ENCODE measurements at places on chromosomes 7 and 10. TPM values are rescaled to one million over a fixed set of nuclear protein-coding genes. Genes with fewer than 3 reads are reported as not detected.

DNA sequence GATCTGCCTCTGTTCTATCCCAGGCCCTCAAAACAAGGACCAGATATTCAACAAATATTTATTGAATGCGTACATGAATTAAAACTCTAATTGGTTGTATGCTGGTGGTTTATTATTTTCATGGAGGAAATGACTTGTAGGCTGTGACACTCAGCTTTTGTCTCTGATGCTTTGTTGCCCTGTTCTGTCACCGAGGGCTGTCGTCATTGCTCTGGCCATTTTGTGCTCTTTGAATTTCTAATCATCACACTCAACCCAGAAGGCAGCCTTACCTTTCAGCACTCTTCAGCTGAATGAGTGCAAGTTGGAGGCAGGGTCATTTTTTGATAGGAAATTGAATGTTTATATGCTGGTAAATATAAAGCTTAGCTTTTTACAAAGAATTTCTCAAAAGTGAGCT is 14.5 kb downstream of the SRGN start:
- no peaks in the 10 kb centered on the region for H3K27me3 ChIP-seq
- no peak overlapping the region for H3K4me3 ChIP-seq
- H3K4me1 ChIP-seq, result no peaks in the 10 kb centered on the region
- H3K27ac ChIP-seq, result no peak overlapping the region
- no peak for DNase-seq

DNA sequence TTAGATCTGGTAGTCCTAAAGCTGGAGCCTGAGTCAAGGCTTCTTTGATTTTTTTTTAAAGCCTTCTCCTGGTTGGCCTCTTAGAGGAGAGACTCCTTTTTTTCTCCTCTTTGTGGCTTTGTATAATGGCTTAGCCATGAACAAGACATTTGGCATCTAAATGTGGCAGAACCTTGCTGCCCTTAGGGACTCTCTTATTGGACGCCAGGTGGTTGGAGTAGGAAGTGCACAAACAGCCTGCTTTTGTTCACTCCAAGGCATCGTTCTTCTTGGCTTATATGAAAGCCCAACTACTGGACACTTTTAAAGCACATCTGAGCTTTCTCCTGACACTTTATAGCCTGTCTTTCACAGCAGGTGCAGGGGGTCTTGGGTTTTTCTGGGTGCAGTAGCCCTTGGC is 25.0 kb downstream of the ZPBP start:
- no peak overlapping the region for H3K27ac ChIP-seq
- H3K36me3 ChIP-seq, result no peaks in the 10 kb centered on the region
- H3K4me1 ChIP-seq, result no peaks in the 10 kb centered on the region
- DNase-seq, result no peak

GRCh38 chr10:88408096-88408495 is 175.0 kb downstream of the RNLS start:
- H3K36me3 ChIP-seq, result no peaks in the 10 kb centered on the region
- H3K4me1 ChIP-seq, result no peaks in the 10 kb centered on the region
- no peak overlapping the region for H3K27ac ChIP-seq
- no peak for DNase-seq
- H3K27me3 ChIP-seq, result no peaks in the 10 kb centered on the region

DNA sequence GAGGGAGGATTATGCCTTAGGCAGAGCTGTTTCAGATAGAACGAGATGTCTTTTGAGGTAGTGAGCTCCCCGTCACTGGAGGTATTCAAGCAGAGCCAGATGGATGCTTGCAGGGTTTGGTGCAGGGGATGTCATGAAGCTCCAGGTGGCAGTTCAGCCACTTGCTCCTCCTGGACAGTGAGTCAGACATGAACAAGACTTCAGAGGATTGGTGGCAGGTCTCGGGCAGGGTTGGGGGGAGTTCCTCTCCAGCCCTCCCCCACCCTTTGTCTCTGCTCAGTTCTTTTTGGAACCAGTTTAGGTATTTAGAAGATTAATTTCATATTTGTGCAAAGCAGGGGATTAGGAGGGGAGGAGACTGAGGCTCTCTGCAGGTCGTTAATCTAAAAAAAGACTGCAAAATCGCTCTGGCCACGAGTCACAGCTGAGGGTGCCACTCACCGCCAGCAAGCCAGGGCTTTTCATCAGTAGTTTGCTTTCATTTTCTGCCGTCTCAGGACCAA is 21.5 kb upstream of the MYL10 start:
- no peaks in the 10 kb centered on the region for H3K27me3 ChIP-seq
- no peaks in the 10 kb centered on the region for H3K36me3 ChIP-seq
- no peak for DNase-seq
- no peak overlapping the region for H3K27ac ChIP-seq

DNA sequence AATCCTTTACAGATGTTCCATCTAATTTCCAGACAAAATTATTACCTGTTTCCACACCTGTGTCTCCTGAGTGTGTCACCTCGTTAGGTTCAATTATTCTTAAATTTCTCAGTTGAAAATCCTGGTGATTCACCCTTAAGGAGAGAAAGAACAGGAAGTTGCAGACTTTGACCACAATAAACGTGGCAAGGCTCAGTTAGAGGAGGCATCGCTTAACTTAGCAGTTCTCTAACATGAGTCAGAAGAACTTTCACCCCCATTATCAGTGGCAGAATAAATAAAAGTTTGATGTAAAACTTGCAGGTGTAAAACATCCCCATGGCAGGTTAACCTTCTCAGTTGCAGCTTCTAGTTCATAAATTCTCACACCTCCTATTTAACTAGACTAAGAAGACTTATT is 8.3 kb downstream of the XPNPEP1 start:
- H3K27ac ChIP-seq, result no peak overlapping the region
- peaks cover 12% of the 10 kb centered on the region for H3K4me1 ChIP-seq
- no peaks in the 10 kb centered on the region for H3K36me3 ChIP-seq
- H3K27me3 ChIP-seq, result no peaks in the 10 kb centered on the region

- no peak for DNase-seq
- H3K4me1 ChIP-seq, result no peaks in the 10 kb centered on the region
- H3K36me3 ChIP-seq, result no peaks in the 10 kb centered on the region
- H3K27ac ChIP-seq, result no peak overlapping the region
- H3K4me3 ChIP-seq, result no peak overlapping the region
These were observed 48.5 kb downstream of the PLCE1 start for GRCh38 chr10:94042001-94042833.

DNA sequence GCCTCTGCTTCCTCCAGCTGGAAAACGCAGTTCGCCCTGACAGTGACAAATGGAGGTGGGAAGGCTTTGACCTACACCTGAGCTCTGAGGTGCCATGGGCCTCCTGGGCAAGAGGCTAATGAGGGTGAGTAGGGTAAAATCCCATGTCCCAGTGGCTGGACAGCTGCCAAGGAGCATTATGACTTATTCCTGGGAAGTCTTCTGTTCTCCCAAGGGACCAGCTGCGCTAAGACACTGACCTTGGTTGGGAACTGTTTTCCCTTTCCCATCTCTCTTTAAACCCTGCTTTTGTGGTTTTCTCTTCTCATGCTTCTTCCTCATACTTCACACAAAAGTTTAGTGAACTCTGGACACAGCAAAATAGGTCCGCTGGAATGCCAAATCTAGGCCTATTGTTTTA is 72.6 kb downstream of the COPG2 start:
- H3K36me3 ChIP-seq, result no peaks in the 10 kb centered on the region
- H3K4me1 ChIP-seq, result no peaks in the 10 kb centered on the region
- H3K4me3 ChIP-seq, result no peak overlapping the region
- H3K27ac ChIP-seq, result no peak overlapping the region
- H3K27me3 ChIP-seq, result no peaks in the 10 kb centered on the region

DNA sequence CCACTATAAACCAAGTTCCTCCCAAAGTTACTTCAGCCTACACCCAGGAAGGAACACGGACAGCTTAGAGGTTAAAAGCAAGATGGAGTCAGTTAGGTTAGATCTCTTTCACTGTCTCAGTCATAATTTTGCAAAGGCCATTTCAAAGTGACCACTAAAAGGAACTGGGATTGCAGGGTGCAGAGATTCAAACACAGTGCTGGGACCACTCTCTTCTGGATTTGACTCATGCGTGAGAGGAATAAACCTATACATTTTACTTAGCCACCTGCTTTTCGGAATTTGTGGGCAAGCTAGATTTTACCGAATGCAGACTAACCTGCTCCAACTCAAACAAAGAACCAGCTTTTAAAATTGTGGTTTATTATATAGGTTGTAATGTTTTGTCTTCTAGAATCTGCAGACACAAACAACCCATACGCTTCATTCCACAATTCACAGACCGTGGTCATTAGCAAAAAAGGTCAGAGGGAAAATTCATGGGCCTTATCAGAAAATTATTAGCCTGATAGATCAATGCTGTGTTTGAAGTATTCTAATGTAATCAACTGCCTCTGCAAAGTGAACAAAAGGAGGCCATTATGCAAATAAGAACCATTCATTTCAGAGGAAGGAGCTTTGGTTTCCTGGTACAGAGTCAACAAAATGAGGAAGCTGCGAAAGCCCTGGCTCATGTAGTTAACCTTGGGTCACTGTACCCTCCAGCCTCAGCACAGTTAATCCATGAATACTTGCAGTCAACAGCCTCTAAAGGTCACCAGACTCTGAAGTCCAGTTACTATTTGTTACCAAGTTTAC is 342.7 kb upstream of the KLF6 start:
- no peak overlapping the region for H3K4me3 ChIP-seq
- no peaks in the 10 kb centered on the region for H3K36me3 ChIP-seq
- no peaks in the 10 kb centered on the region for H3K4me1 ChIP-seq
- no peaks in the 10 kb centered on the region for H3K27me3 ChIP-seq

DNA sequence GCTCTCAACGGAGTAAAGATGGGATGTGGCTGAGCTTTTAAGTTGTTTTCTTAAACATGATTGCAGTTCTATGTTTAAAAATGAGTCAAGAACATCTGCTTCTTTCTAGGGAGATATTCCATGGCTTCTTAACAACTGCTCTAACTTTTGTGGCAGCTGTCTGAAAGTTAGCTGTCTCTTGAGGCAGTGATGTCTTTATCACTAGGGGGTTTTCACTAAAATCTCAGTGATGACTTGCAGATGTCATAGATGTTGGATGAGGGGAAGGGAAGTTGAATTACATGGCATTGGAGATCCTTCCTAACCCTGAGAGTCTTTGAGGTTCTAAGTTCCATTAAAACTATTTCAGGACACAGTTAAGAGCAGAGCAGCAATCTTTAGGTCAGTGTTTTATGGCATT is 43.5 kb downstream of the PRKG1 start:
- no peaks in the 10 kb centered on the region for H3K27me3 ChIP-seq

DNA sequence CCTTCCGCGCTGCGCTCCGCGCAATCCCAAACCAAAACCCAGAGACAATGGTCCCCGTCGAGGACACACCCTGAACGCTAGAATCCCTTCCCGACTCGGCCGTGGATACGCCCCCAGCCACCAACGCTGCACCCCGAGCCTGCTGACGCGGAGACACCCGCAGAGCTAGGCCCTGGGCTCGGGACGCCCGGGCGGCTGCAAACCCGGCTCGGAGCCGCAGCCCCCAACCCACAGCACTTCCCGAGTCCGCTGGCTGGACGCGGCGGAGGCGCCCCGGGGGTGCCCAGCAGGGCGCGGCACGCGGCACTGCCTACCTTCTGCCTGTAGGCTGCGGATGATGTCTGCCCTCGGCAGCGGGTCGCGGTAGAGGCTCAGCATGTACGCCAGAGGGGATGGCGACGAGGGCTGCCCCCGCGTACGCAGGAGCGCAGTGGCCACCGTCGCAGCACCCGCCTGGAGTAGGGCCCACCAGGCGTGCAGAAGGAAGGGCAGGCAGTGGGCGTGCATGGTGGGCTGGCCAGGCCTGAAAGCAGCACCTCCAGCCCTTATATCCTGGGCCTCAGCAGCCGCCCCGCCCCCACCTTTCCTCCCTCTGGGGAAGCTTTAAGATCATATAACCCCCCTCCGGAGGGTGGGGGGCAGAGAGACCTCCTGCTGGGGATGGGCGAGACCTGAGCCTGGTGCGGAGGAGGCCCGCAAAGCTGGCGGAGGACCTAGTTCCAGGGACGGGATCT is at the start of gene NODAL:
Gene NODAL, minus strand, starts transcription at position 521 of the 734 bp plus-strand sequence. Its CDS starts 14 bp downstream, at position 507.
- H3K4me3 ChIP-seq, result no peak within 1 kb of the TSS
- no peaks in the 10 kb centered on the region for H3K36me3 ChIP-seq
- DNase-seq, result no peak

GRCh38 chr7:38632411-38632810 is 1.2 kb upstream of the AMPH start:
- no peaks in the 10 kb centered on the region for H3K27me3 ChIP-seq
- H3K4me1 ChIP-seq, result no peaks in the 10 kb centered on the region
- H3K27ac ChIP-seq, result no peak overlapping the region
- H3K36me3 ChIP-seq, result no peaks in the 10 kb centered on the region

DNA sequence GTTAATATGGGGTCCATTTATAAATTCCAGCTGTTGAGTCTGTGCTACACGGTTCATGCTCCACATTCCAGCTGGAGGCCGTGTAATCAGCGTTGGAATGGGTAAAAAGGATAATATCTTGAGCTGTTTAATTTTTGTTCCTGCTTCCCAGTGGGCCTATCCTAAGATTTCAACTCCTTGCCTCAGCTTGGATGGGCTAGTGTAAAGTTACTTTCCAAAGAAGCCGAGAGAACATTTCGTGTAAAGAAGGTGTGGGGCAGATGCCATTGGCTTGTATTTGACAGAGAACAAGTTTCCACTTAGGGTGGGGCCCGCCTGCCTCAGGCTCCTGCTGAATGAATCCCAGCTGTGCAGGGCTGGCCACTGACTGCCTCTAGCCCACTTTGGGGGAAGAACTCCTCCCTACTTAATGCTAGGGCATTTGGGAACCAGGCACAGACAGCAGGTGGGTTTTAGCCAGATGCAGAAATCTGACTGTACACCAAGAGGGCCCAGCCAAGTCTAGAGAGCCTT is 125.9 kb upstream of the LYZL2 start:
- no peak for DNase-seq
- H3K4me3 ChIP-seq, result no peak overlapping the region
- H3K27ac ChIP-seq, result peak overlapping the region; percentile 69
- no peaks in the 10 kb centered on the region for H3K27me3 ChIP-seq

DNA sequence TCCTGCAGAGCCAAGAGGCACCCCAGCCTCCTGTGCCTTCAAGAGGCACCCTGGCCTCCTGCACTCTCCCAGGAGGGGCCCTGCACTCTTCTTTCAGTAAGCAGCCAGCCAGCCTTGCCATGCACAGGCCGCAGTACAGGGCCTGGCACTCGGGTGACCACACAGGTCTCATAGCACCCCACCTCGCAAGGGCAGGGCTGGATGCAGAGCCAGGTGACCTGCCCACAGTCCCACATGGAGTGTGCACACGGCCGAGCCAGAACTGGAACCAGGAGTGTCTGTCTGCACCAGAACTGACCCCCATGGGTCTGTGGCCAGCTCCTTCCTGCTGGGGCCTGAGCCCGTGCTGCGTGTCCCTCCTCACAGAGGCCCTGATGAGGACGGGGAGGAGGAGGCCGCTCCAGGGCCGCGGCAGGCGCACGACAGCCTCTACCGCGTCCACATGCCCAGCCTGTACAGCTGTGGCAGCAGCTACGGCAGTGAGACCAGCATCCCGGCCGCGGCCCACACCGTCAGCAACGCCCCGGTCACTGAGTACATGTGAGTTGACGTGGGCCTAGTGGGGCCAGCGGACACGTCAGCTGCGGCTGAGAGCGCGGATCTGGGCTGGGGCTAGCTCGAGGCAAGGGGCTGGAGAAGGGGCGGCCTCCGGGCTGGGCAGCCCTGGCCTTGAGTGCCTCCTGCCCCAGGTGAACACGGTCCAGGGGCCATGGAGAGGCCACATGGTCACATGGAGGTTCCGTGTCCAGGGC is 26.3 kb downstream of the TTYH3 start:
- peaks cover 16% of the 10 kb centered on the region for H3K36me3 ChIP-seq
- no peak overlapping the region for H3K4me3 ChIP-seq
- peaks cover 5% of the 10 kb centered on the region for H3K4me1 ChIP-seq

GRCh38 chr10:6053816-6054631 is 8.1 kb downstream of the IL2RA start:
- no peak overlapping the region for H3K27ac ChIP-seq
- no peaks in the 10 kb centered on the region for H3K27me3 ChIP-seq
- no peak overlapping the region for H3K4me3 ChIP-seq
- peaks cover 44% of the 10 kb centered on the region for H3K4me1 ChIP-seq

Gene GNG11
- 21.2 TPM for total RNA-seq

Gene PAX2
- total RNA-seq, result not detected

Gene PALS2
- 33.7 TPM for total RNA-seq

Gene VAX1
- total RNA-seq, result not detected
